ENCODE measurements at places on chromosomes 1 and 21.

GRCh38 chr1:177820213-177820612 lies 149.6 kb downstream of the SEC16B start:
- no peak for DNase-seq

DNA sequence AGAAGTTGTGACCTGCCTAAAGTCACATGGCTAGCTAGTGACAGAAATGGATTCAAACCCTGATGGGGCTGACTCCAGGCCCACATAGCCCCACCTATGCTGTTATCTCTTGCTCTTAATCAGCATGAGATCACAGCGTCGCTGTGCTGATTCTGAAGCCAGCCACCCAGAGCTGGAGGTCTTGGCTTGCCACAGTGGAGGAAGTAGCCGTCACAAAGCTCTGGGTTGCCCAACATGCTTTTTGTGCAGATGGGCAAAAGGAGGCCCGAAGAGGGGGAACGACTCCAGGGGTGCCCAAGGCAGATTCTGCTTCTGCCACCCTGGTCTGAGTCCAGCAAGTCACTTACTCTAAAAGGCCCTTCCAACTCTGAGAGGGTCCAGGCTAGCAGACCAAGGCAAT lies 14.7 kb upstream of the MFSD2A start:
- no peak for DNase-seq

DNA sequence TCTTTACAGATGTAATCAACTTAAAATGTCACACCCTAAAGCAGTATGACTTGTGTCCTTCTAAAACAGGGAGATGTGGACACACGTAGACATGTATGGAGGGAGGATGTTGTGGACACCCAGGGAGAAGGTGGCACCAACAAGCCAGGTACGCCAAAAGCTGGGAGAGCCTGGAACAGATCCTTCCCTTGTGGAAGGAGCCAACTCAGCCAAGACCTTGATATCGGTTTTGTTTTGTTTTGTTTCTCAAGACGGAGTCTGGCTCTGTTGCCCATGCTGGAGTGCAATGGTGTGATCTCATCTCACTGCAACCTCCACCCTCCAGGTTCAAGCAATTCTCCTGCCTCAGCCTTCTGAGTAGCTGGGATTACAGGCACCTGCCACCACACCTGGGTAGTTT lies 45.6 kb downstream of the CHAF1B start:
- DNase-seq, result no peak

DNA sequence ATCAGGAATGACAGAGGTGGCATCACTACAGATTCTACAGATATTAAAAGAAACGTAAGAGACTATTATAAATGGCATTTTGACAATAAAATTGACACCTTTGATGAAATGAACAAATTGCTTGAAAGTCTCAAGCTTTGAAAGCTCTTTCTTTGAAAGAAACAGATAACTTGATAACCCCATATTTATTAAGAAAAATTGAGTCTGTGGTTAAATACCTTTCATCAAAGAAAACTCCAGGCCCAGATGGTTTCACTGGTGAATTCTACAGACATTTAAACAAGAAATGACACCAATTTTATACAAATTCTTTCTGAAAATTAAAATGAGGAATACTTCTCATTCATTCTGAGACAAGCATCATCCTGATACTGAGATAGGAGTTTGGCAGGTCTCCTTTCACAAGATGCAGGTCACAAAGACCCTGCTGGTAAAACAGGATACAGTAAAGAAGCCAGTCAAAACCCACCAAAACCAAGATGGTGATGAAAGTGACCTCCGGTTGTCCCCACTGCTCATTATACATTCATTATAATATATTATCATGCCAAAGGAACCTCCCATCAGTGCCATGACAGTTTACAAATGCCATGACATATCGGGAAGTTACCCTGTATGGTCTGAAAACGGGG lies 210.9 kb downstream of the AKT3 start:
- DNase-seq, result no peak

GRCh38 chr1:218454700-218455282 lies 109.7 kb downstream of the TGFB2 start:
- no peak for DNase-seq

DNA sequence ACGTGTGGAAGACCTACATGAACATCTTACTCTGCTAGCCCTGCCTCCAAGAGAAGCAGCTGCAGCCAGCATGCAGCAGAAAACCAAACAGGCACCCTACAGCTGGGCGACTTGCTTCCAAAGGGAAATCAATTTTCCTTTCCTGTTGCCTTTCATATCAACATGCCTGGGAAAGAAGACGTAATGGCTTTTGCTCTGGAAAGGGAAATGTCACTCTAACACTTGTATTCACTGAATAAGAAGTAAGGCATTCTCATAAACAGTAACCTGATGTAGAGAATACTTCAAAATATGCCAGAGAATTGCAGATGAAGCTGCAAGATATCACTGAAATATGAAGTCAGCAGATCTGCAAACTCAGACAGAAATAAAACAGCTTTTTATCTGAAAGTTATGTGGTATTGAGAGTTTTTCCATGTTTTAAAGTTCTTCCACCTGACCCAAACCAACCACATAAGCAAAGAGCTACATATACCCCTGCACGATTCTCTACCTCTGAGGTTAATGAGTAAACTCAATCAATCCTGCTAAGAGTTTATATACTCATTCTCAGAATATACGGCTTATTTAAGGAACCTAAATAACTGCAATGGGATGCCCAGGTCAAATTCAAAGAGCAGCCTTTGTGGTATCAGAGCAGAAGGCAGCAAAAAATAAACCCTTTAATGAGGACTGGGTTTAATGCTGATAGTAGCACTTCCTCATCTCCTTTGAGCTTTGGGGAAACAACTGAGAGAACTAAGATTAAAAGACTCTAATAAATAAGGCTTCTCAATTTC lies 150.9 kb downstream of the RERE start:
- no peak for DNase-seq

GRCh38 chr1:245965398-245965797 lies 541.7 kb downstream of the SMYD3 start:
- DNase-seq, result no peak

DNA sequence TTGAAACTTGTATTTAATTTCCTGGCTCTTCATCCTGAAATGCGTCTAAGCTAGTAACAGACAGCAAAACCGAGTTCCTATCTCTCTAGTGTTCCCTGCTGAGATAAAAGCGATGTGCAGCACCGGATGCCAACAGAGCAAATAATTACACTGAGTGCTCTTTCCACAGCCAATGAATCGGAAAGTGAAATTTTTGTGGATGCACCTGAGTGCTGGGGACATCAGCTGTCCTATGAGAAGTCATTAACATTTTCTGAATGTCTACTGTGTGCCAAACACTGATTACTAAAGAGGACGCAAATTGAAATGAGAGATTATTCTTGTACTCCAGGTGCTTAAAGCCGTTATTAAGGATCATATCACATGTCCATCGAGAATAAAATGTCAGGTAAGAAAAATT lies 278.0 kb downstream of the RGS7 start:
- DNase-seq, result peak; percentile 61

GRCh38 chr1:115462566-115463076 lies 124.6 kb upstream of the NGF start:
- peak; percentile 14 for DNase-seq

DNA sequence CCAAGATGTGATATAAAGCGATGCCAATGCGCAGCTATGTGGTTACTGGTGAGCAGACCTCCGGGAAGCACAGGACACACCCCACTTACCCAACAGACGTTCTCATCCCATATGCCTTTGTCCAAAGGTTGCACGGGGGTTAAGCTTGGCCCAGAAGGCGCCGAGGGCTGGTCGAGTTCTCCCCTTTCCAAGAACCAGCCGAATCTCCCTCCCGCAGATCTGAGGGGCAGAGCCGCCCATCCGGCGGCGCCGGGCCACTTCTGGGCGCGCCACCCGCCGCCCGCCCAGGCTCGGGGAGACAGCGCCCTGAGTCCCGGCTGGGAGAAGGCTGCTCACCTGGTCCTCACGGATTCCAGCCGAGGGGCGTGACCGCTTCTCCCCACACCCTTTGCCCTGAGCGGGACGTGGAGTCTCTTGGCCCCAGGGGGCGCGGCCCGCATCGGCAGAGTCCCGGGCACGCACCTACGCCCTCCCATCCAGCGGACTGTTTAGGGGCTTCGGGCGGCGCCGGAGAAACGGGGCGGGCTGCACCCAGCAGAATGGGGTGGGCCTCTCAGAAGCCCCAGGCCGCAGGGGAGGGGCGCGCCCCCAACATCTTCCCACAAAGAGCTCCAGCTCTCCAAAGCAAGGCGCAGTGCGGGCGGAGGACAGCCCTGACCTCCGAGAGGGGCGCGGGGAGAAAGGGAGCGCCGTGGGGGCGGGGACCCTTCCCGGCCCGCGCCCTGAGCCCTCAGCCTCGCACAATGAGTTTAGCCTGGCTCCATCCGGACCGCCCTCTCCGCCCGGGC lies 615 bp downstream of the GPR161 start:
- DNase-seq, result no peak

- no peak for DNase-seq
These were observed 124.1 kb downstream of the KIF26B start for GRCh38 chr1:245278846-245279245.

DNA sequence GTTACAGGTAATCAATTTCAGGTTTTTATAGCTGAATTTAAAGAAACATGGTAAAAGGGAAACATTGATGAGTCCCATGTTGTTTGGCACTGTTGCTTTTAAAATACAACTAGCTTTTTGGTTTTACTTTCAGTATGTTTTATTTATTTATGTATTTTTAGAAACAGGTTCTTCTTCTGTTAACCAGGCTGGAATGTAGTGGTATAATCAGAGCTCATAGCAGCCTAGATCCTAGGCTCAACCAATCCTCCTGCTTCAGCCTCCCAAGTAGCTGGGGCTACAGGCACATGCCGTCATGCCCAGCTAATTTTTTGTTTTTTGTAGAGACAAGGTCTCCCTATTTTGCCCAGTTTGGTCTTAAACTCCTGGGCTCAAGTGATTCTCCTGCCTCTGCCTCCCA lies 50.4 kb downstream of the CTTNBP2NL start:
- DNase-seq, result no peak

- DNase-seq, result no peak
These were observed 261.4 kb upstream of the USP24 start for GRCh38 chr1:55476445-55477015.

DNA sequence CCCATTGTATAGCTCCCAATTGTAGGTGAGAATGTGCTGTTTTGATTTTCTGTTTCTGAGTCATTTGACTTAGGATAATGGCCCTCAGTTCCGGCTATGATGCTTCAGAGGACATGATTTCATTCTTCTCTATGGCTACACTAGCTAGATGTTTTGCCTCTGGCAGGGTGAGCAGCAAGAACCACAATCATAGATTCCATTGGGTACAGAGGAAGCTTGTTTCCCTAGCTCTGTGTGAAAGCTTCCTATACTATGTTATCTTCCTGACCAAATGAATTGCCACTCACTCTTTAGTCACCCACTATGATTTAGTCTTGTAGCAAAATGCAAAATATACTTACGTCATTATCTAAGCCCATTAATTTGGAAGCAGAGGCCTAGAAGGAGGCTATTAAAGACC lies 616.3 kb downstream of the PLA2G4A start:
- no peak for DNase-seq

- DNase-seq, result no peak
These were observed 67.8 kb upstream of the IPO9 start for GRCh38 chr1:201761178-201761577.

GRCh38 chr1:63642901-63643300 lies 49.7 kb downstream of the PGM1 start:
- DNase-seq, result no peak

DNA sequence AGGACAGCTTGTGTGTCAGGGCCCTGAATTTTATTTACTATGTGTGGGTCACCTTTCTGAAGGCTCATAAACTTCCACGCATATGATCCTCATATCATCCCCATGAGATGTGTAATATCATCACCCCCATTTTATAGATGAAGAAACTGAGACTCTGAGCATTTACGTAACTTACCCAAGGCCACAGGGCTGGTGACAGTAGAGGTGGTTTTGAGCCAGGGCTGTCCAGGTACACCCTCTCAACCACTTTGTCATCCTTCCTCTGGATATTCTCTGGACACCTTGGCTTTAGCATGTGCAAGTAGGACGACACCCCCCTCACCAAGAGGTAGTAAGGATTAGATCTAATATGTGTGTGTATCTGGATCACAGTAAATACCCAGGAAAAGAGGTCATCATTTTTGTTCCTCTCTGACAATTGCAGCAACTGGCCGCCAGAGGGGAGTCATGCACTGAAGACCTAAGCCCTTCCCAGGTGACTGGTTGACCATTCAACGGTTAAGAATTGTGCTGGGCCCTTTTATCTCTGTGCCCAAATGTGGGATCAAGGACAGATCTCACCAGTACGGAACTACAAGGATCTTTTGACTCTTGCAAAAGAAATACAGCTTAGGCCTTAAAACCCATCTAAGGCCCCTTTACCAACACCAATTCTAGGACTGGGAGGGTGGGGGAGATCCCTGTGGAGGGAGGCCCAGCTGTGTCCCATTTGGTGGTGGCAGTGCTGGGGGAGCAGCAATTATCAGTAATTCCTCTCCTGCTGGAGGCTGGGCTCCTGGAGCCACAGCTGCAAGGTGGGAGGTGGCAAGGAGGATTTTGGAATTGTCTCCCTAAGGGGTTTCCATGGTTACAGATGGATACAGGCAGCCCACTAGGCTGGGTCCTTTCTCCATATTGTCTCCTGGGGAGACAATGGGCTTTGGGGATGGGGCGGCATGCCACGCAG lies 13.7 kb upstream of the E2F2 start:
- DNase-seq, result peak; percentile 59

- no peak for DNase-seq
These were observed 94.1 kb downstream of the TGFBR3 start for GRCh38 chr1:91791691-91792488.

DNA sequence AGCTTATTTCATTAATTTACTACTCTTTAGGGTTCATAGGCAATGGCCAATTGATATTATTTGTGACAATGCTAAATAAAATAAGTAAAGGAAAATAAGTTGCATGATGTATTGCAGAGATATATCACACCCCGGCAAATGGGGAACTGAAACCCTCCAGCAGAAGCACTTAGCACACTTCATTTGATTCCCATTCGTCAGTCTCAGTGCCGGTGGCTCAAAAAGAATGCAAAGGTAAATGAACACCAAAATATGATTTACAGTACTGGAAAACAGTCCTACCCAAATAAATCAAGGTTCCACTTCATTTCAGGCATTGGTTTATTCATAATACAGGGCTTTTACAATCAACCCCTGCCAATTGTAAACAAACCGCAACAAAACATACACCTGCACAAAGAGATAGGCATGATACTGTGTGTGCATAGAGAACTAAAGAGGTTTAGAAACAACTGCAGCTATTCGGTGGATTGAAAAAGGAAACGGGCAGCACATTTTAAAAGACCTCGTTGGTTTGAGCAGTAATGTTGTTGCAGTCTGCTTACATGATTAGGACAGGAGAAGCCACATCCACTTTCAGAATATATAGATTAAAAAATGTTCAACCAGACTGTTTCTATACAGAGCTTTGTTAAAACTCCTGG lies 1019.2 kb downstream of the TTLL7 start:
- DNase-seq, result peak; percentile 92

GRCh38 chr1:32878637-32879041 lies 7.7 kb upstream of the HPCA start:
- no peak for DNase-seq

GRCh38 chr1:160330119-160330518 lies 12.9 kb downstream of the COPA start:
- DNase-seq, result no peak
